HS-5 (cell line): ENCODE measurements at places on chromosomes 16 and 17.

DNA sequence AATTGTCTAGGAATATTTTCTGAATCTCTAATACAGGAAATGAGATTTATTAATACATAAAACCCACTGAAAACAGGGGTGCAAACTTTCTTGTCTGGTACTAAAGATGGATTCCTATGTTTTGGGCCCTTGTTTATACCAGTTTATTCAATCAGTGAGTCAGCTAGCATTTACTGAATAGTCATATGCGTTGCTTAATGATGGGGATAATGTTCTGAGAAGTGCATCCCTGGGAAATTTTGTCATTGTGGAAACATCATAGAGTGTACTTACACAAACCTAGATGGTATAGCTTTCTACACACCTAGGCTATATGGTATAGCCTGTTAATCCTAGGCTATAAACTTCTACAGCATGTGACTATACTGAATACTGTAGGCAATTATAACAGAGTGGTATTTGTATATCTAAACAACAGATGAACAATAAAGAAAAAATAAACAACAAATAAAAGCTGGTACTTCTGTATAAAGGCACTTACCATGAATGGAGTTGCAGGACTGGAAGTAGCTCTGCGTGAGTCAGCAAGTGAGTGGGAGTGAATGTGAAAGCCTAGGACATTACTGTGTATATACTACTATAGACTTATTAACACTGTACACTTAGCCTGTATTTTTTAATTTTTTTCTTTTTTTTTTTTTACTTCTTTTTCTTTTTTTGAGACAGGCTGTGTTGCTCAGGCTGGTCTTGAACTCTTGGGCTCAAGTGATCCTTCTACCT is 63.7 kb downstream of the SIAH1 start:
- no peak for DNase-seq

GRCh38 chr17:82257473-82257872 is 16.0 kb downstream of the CSNK1D start:
- no peak for DNase-seq

GRCh38 chr16:54236773-54237172 is 49.8 kb downstream of the IRX3 start:
- DNase-seq, result peak; percentile 58

DNA sequence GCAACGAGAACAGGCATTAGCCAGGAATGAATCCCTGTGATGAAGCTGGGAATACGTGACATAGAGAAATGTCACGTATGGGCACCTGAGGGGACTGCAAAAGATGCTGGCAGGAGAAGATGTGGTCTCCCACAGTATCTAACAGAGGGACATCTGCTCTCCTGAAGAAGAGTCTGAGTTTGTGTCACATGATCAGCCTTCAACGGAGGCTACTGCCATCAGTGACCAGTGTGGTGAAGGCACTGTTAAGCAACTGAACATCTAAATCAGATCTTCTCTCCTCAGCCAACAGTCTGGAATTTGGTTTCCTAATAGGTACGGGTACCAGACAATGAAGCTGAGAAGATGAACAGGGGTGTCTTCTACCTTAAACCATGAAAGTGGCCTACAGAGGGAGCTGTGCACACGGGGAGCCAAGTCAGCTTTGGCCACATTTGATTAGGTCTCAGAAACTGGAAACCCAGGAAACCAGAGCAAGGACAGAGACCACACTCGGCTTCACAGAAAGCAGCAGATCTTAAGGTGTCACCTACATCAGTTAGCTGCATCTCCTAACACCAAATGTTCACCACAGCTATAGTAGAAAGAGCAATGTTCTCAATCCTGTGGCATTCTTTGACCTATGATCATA is 41.8 kb downstream of the BRD7 start:
- no peak for DNase-seq

GRCh38 chr17:8155231-8155995 is 3.2 kb upstream of the PER1 start:
- no peak for DNase-seq

- DNase-seq, result no peak
Observed at GRCh38 chr16:89426736-89427530, 63.4 kb downstream of the ANKRD11 start.

DNA sequence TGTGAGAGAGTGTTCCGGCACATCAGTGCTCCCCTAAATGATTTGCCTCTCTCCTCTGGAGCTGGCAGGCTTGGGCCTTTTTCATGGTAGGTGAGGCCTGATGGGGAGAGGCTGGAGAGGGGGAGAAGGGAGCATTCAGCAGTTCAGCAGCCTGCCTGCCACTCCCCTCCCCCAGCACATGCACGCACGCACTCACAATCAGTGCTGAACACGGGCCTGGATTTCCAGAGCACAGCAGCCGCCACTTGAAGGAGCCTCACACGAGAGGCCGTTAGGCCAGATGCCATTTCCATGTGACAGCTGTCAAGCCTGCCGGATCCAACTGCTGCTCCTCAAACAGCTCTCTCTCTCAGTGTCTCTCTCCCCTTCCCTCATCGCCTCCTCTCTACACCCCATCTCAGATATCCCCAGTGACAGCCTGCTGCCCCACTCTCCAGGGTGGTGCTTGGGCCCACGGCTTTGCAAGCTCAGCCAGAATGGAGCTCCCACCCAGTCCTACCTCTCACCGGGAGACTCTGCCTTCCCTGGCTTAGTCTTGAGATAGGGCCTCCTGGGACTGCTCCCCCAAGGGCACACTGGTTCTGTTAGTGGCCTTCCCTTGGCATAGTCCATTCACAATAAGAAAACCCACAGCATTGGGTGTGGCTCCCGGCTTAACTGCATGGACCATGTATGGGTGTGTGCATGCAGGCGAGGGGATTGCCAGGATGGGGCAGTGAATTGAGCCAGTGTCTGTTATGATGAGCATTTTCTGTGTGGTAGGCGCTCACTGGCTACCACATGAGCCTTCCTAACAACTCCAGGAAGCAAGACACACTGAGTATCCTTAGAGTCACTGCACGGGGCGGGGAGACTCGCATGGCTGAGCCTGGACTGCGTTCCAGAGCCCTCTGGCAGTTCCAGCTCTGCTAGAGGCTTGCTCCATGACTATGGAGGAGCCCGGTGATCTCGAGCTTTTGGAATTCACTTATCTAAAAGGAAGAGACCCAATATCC is 226.2 kb downstream of the CCDC182 start:
- DNase-seq, result no peak

- no peak for DNase-seq
Observed at GRCh38 chr16:54242199-54242598, 44.4 kb downstream of the IRX3 start.

- no peak for DNase-seq
Observed at GRCh38 chr17:19729900-19730299, 13.5 kb upstream of the SLC47A2 start.

- DNase-seq, result no peak
Observed at GRCh38 chr16:2148714-2149629, 547 bp downstream of the RAB26 start.

GRCh38 chr17:8922928-8923327 is 42.6 kb downstream of the PIK3R5 start:
- no peak for DNase-seq
